Panc1 (cell line): ENCODE measurements at places on chromosomes 3 and 15.
A peak's percentile ranks its signal among the peaks of the same experiment; 100 is the strongest.

DNA sequence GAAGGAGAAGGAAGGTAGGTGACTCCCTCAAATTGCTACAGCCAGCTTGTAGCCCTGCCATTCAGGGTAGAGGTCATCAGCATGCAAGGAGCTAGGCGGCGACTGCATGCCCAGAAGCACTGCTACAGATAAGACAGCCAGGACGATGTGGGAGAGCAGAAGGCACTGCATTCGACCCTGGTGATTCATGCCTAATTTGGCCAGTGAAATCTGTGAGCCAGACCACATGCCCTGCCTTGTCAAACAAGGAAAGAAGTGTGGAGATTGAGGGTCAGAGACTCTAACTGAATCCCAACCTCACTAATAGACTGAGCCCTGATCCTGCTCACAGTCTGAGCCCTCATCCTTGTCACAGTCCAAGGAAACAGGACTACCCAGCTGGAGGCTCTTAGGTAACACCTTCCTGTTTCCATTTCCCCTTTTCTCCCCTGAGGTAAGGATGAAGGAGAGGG, 86.6 kb downstream of the LINGO1 start:
- peak; percentile 8 for DNase-seq

DNA sequence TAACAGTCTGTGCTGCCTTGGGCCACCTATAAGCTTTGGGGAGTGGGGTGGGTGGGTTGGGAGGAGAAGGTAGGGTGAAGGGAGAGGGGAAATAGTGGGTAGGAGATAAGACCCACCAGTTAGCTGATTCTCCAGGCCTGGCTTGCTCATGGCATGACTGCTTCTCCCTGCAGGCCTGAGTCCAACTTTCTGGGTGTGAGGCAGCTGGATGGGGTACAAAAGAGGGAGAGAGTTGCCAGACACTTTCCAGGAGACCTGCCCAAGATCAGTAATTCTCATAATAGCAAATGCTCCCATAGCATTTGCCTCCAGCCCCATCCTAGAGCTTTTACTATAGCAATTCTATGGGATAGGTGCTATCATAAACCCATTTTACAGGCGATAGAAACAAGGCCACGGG, 7.7 kb downstream of the CGNL1 start:
- DNase-seq, result no peak

DNA sequence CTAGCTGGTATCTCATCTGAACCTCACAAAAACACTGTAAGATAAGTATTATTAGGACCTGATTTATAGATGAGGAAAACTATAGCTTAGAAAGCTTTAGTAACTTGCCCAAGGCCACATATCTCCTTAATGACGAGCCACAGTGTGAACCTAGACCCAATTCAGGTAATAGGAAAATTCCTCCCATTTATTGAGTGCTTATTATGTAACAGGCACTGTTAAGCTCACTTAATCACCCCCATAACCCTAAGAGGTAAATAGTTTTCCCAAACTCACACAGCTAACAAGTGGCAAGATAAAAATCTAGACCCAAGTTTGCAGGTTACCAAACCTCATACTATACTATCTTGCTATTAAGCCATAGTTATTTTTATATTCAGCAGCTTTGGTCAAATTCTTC, 7.9 kb downstream of the WDR5B start:
- DNase-seq, result no peak

DNA sequence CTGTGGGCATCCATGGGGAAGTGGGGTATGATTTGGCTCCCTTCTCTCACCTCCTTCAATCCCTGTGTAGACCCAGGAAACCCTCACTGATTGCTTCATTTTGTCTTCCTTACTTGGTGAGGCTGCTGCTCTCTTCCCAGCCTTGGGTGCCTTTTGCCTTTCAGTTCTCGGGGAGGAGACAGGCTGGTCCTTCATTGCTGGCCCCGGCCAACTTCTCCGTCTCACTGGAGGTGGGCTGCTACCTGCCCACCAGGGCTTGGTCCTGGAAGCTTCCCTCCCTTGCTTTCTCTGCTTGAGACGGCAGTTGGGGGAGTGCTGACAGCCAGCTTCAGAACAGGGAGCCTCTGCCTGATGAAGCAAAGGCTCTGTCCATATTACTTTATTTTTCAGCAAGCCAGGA, 4.7 kb downstream of the FOXL2 start:
- DNase-seq, result no peak

DNA sequence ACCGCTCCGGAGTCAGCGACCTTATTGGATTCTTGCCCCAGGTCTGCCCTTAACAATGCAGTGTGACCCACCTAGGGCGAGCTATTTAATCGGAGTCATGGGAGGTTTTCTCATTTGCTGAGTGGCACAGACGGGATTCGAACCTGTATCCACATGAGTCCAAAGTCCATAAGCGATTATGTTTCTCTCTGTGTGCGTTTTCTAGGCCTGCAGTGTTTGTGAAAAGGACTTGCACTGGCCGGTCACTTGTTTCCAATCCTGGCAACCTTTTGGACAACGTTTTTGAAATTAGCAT, 691 bp upstream of the HDGFL3 start:
- no peak for DNase-seq

GRCh38 chr3:64143409-64144130, 81.7 kb downstream of the PRICKLE2 start:
- no peak for DNase-seq

DNA sequence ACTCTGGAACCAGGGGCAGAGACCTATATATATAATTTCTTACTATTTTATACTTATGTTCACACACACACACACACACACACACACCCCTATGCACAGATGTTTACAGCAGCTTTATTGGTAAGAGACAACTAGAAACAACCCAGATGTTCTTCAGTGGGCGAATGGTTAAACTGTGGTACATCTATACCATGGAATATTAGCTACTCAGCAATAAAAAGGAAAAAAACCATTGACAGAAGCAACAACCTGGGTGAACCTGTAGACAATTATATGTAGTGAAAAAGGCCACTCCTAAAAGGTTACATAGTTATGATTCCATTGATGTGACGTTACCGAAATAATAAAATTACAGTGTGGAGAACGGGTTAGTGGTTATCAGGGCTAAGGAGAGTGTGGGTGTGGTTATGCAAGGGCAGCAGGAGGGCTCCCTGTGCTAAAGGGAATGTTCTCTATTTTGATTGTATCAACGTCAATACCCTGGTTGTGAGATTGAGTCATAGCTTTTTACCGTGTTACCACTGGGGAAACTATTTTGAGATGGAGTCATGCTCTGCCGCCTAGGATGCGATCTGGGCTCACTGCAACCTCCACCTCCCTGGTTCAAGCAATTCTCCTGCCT, 85.5 kb downstream of the FLNB start:
- no peak for DNase-seq

DNA sequence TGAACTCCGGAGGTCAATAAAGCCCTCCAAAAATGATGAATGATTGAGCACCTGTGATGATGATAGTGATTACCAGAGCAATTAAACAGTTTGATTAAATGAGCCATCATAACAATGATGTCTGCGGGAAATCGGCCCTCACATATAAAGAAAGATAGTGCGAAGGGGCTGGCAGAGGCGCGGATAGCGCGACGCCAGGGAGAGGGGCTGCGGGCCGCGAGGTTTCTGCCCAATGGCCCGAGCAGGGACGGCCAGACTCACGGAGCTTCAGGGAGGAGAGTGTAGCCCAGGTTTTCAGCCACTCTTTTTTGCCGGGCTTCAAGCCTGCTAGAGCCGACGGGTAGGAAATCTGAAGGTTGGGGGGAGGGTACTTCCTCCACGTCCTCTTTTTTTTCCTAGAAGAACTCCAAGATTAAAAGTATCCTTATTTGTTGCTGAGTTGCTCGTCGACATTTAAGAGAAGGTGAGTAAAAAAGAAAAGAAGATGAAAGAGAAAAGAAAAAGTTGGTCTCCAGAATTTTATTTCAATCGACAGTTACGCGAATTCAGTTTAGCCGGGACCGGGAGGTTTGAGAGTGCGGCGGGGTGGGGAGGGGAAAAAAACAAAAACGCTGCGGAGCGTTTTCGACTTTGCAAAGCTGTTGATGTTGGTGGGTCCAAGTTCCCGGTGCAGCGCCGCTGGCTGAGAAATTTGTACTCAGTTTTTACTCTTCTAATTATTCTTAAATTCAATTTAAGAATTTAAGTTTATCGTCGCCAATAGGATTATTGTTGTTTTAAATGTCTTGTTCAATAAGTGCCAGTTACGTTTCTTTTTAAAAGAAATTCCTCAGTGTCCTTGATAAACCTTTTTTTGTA, 2.2 kb upstream of the MEIS2 start:
- DNase-seq, result peak; percentile 18

DNA sequence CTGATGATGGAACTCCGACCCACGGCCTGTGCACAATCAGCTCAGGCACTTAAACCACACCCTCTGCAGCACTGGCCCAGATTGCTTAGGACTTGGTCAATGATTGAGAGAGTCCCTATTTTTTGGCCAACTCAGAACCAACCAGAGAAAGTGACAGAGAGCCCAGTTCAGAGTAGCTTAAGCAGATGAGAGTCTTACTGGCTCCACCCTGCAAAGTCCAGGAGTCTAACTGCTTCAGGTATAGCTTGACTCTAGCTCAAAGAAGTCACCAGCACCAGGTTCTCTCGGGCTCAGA, 20.1 kb downstream of the SLC6A20 start:
- DNase-seq, result no peak

DNA sequence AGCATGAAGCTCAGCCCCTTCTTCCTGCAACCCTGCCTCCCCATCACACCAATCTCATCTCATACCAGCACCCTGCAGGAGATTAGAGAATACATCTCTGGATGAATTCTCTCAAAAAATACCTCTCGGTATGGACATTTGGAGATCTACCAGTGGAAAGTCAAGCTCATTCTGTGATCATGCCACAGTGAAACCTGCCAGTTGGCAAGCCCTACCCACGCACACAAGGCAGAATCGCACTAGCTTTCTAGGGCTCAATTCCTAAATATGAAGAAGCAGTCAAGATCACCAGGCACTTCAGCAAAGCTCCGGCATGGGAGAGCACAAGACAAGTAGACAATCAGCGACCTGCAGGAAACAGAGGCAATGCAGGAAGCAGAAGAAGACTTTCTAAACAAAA, 221.2 kb downstream of the NTRK3 start:
- no peak for DNase-seq

GRCh38 chr3:62318752-62319569, 54.4 kb downstream of the FEZF2 start:
- DNase-seq, result peak; percentile 46

DNA sequence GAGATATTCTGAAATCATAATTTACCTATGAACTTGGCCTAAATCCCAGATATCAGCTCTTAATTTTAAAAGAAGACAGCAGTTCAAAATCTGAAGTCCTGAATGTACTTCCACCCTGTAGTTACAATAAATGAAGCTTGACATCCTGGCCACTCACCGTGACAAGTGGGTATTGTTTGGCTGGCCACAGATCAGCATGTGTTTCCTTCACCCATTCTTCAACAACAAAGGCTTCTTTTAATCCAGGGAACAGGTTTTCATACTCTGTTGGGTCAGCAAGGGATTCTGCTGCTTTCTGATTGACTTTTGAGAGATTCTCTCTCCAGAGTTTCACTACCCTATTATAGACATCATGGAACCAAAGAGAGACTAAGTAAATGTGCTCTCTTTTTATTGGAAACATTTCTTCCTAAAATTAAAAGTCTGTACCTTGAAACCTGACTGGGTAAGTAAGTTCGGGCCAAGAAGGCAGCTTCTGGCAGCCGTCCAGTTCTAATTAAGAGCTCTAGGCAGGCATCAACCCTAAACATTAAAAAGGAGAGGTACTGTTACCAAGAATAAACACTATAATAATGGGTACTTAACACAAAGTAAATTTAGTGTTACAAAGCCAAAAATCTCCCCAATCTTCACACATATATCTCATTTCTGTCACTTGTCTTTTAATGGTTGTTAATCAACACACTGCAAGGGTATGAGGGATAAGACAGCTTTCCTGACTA, 15.2 kb downstream of the MRPS22 start:
- no peak for DNase-seq

DNA sequence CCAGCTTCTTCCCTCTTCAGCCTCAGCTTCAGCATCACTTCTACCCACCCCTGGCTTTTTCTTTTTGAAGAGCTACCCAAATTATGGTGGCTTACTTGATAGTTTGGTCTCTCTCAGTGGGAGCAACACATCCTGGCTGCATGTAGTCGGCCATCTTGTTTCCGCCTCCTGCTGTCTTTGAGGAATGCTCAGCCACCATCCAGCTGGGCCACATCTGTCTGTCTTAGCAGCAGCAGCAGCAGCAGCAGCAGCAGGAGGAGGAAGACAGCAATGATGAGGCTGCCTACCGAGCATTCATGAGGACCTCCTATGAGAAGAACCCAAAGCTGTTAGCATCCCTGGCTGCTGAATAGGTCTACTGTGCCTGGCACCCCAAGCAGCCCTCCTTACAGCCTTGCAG, 19.7 kb downstream of the IL16 start:
- no peak for DNase-seq

DNA sequence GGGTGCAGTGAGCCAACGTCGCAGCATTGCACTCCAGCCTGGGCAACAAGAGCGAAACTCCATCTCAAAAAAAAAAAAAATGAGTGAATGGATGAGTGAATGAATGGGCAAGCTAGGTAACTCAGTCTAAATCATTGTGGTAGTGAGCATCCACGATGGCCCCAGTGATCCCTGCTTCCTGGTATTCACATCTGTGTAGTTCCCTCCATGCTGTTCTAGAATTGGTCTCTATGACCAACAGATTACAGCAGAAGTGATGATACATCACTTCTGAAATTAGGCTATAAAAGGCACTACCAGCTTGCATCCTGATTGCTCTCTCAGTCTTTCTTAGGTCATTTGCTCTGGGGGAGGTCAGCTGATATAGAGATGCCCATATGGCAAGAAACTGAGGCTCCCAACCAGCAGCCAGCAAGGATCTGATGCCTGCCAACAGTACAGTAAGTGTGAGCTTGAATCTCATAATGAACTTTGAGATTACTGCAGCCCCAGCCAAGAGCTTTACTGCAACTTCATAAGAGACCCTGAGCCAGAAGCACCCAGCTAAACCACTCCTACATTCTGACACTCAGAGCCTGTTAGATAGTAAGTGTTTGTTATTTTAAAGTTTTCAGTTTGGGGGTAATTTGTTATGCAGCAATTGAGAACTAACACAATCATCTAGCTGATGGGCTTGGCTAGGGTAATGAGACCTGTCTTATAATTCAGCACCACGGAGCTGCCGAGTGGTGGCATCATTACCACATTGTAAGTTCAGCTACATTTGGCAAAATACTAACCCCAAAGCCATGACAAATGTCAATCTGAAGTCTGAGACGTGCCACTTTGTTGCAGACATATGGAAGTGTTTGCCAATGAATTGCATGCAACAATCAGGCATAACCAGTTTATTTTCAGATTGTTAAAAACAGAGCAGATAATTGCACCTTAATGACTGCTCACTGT, 53.0 kb downstream of the KLHL6 start:
- DNase-seq, result no peak

GRCh38 chr3:43290956-43291355, 4.6 kb downstream of the SNRK start:
- DNase-seq, result no peak

DNA sequence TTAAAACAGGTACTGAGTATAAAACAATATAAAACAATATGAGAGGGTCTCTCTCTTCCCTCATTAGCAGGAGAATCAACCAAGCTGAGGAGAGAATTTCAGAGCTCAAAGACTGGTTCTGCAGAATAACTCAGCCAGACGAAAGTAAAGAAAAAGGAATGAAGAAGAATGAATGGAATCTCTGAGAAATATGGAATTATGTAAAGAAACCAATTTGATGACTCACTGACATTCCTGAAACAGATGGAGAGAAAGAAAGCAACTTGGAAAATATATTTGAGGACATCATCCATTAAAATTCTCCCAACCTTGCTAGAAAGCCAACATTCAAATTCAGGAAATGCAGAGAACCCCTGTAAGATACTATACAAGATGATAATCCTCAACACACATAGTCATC, 630.9 kb downstream of the PYDC2 start:
- DNase-seq, result no peak
